ENCODE measurements at places on chromosomes 2 and 18. TPM values are rescaled to one million over a fixed set of nuclear protein-coding genes. Genes with fewer than 3 reads are reported as not detected.

DNA sequence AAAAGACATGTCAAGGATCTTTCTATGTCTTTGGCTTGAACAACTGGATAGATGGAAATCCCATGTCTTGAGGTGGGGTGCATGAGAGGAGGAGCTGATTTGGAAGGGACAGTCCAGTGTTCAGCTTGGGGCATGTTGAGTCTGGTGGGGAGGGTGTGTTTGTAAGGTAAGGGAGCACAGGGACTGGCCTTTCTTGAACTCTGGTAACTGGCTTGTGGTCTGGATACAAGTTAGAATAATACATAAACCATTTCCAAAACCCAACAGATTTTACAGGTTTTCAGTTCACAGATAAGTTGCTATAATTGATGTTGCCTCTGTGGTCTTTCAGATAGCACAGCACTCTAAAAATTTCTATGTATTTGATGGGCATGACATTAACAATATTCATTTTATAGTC is 24.2 kb downstream of the RHBDD1 start:
- DNase-seq: no peak

Gene SLC35F6
- 19.5 TPM for total RNA-seq

- DNase-seq: no peak
Measured at GRCh38 chr2:125593036-125593435, 1062.9 kb upstream of the GYPC start.

DNA sequence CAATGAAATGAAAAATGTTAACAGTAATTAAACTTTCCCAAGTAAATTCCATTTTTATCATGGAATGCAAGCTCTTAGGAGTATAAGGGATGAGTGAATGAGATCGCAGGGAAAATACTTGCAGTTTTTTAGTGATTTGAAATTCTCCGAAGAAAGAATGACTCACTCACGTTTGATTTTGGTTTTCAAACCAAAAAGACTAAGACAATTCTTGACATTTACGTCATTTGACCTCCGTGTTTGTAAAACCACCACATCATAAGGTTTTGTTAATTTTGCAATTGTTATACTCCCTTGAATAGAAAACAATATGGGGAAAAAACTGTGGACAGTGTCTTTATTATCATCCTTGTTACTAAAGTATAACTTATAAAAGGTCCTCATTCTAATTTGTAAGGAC is 29.4 kb downstream of the COL4A4 start:
- no peak for DNase-seq

Gene CXCR1
- total RNA-seq: 0.14 TPM

DNA sequence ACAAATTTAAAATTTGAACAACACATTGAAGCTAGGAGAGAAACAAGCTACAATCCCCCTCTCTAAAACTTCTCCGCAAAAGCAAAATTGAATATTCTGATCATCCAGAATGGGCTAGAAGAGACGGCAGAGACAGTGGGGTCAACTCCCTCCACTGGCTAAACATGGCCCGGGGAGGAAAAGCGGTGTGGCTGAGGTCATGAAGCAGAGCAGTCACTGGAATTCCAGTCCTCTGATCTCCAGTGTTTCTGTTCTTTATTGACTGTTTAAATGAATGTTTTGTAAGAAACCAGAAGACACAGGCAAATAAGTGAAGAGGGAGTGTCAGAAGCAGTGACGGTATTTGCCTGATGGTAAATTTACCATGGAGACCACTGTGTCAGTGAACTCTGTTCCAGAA is 116.2 kb downstream of the GAREM1 start:
- no peak for DNase-seq

GRCh38 chr2:20989404-20989803 is 54.5 kb downstream of the APOB start:
- no peak for DNase-seq

- DNase-seq: no peak
Measured at GRCh38 chr18:8151181-8151580, 458.1 kb upstream of the RAB12 start.

- DNase-seq: peak; percentile 68
Measured at GRCh38 chr2:20225294-20226151, 593 bp upstream of the SDC1 start.

Gene FLACC1
- 2.9 TPM for total RNA-seq

GRCh38 chr2:73256618-73256922 is 22.5 kb downstream of the CCT7 start:
- no peak for DNase-seq

DNA sequence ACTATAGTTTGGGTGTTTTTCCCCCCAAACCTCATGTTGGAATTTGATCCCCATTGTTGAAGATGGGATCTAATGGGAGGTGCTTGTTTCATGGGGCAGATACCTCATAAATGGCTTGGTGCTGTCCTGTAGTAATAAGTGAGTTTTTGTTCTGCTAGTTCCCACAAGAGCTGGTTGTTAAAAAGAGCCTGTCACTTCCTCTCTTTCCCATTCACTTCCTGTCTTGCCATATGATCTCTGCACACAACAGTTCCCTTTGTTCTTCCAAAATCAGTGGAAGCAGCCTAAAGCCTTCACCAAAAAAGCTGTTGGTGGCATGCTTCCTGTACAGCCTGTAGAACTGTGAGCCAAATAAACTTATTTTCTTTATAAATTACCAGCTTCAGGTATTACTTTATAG is 768.2 kb upstream of the VRK2 start:
- no peak for DNase-seq

GRCh38 chr2:127771756-127772155 is 39.2 kb downstream of the WDR33 start:
- no peak for DNase-seq

DNA sequence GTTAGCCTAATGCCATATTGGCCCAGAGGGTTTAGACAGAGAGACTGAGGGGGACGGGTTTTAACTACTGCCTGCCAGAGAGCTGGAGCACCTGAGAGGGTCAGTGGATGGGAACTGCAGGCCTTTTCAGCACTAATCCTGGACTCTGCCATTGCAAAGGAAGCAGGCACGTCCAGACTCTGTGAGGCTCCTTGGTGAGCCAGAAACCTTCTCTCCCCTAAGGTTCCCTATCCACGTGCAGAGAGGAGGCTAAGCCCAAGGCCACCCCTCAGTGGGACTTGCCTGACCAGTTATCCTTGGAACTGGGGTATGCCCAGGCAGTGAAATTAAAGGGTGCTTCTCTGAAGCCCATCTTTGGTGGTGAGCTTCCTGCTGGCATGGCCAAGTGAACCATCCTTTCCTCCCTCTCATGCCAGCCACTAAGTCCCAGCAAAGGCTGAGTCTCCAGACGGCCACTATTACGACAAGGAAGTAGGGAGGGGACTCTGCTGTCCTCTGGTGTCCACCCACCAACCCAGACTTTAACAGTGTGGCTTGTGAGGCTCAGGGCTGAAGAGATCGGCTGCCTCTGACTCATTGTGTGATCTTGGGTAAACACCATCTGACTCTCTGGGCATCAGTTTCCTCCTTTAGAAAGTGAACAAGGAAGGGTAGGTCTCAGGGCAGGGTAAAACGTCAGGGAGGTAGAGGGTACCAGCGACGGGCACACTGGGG is 3.9 kb upstream of the MLPH start:
- DNase-seq: no peak

Gene SLC9A4
- total RNA-seq: 0.06 TPM

GRCh38 chr2:159454185-159454584 is 162.2 kb downstream of the BAZ2B start:
- no peak for DNase-seq

DNA sequence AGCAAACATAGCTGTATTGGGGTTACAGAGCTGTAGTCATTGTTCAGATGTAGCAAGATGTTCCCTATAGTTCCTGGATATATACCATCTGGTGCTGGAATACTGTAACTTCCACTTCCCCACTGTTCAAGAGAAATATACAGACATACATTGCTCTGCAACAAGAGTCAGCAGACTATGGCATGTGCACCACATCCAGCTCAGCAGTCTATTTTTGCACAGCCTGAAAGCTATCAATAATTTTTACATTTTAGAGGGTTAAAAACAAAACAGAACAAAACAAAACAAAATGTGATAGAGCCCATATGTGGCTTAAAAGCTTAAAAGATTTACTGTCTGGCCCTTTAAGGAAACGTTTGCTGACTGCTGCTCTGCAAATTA is 31.8 kb upstream of the VIT start:
- no peak for DNase-seq

GRCh38 chr18:66695281-66695680 is 91.4 kb upstream of the CDH19 start:
- DNase-seq: no peak

Gene RGPD3
- not detected for total RNA-seq

- no peak for DNase-seq
Measured at GRCh38 chr2:206805887-206806607, 40.6 kb downstream of the FASTKD2 start.

DNA sequence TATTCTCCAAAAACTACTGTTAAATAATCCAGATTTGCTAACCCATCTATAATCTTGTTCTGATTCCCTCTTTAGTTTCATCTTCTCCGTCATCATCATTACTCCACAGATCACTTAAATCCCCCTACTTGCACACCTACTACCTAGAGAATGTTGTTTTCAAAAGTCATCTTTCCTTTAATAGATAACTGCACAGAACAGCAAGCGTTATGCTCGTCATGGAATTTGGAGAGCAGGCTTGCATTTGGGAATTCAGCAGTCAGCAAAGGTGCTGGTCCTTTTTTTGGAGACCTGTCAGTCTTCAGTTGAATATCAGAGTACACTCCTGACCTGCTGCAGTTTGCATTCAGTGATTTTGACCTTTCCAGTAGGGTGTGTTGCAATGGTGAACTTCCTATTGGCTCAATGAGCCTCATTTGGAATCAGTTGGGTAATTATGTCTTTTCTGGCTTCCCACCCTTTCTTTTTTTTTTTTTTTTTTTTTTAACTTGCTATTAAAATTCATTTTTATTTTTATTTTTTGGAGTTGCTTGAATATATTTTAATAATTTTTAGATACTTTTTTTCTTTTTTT is 110.6 kb downstream of the HNRNPLL start:
- DNase-seq: no peak

DNA sequence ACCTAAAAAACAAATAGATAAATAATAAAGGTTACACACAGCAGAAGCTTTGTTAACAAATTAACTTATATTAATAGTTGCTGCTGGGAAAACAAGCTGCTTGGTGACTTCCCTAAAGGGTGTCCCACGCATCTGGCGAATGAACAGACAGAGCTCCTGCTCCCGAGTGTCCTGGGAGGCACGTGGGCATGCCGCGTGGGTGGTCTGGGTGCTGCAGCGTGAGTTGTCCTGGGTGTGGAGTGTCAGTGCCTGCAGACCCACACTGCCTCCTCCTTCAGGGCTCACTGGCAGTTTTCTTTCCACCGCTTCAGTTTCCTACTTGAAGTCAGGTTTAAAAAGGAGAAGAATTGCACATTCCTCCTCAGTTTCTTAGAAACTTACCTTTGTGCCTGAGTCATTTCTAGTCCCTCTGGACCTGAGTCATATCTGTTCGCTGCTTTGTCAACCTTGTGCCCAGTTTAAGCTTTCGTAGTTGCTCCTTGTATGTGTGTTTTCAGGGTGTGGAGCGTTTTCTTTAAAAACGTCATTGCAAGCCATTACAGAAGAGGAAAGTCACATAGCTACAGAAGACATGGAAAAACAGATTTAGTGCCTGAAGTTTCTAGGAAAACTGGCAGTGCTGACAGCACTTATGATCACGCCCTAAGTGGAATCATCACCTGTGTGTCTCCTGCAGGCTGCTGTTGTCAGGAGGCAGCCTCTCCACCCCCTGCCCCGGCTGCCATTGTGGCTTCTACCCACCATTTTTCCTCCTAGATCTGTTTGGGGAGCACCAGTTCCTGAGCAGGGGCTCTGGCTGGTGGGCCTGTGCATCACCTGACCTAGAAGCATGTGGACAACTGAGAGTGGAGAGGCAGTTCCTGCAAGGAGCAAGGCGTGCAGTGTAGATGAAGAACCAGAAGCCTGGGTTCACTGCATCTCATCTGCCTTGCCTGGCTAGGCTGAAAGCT is 24.5 kb downstream of the IMPA2 start:
- DNase-seq: no peak

DNA sequence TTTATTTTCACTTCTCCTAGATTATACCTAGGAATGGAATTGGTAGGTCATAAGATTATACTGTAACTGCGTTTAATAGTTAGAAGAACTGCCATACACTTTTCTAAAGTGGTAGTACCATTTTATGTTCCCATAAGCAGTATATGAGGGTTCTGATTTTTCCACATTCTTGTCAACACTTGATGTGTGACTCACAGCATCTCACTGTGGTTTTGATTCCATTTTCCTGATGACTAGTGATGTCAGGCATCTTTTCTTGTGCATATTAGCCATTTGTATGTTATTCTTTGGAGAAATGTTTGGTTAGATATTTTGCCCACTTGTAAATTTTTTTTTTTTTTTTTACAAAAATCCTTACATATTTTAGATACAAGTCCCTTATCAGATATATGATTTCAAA is 2.3 kb downstream of the DCAF17 start:
- DNase-seq: no peak

DNA sequence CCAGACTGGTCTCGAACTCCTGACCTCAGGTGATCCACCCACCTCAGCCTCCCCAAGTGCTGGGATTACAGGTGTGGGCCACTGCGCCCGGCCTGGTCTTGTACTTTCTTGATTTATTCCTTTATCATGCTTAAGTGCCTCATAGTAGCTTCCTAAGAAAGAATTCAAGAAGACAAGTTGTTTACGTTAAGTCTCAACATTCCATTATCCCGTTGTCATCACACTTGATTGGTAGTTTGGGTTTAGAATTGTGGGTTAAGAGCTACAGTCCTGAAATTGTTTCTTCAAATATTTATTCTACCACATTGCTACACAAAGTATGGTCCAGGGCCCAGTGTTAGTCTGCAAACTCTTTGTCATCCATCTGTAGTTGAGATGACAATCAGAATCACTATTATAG is 194.0 kb downstream of the VWC2L start:
- no peak for DNase-seq

GRCh38 chr2:97928591-97928990 is 67.2 kb downstream of the TMEM131 start:
- no peak for DNase-seq

DNA sequence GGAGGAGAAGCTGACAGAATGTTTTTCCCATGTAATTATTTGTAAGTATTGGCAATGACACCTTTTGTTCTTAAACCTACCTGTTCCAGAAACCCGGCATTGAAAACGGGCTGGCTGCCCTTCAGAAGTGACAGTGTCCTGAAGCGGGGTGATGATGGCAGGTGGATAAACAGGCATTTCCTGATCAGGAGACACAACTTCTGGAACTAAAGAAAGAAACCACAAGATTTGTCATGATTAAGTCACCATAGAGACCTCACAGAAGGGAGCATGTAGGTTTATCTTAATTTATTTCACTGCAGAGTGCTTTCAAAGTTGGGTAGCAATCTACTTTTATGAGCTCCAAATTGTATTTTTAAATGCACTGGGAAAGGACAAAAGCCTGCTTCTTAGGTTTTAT is 43.1 kb downstream of the TTN start:
- DNase-seq: no peak

- peak; percentile 65 for DNase-seq
Measured at GRCh38 chr2:31138037-31138962, at the start of gene GALNT14. GALNT14 (minus strand) TSS chr2:31138440; CDS start chr2:31138086, 354 bp downstream.

DNA sequence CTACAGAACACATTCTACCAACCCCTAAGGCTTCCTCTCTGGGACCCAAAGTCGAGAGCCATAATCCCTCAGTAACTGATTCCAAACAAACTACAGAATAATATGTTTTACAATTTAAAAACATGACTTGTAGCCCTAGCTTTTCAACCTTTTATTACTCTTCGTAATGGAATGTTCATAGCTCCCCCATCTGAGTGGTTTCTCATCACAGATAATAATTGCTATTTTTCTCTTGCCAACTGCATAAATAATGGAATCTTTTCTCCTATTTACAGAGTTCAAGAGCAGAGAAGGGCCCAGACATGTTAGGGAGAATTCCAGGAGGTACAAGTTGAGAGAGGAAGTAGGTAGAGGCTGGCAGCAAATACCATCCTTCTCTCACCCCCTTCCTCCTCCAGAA is 59.9 kb upstream of the CERS6 start:
- no peak for DNase-seq

Gene TUBB6
- 15.6 TPM for total RNA-seq

All from activated naive CD8-positive, alpha-beta T cell treated with anti-CD3 and anti-CD28 coated beads, Interleukin-2, amount 10 ng/mL, durations not matched to agents 7 days and 5 days (primary cell).